ENCODE measurements at places on chromosomes 5 and 9.

GRCh38 chr9:69207503-69207902, 33.4 kb downstream of the TJP2 start:
- no peak for DNase-seq

GRCh38 chr5:180315762-180316212, 23.9 kb upstream of the MAPK9 start:
- no peak for DNase-seq

GRCh38 chr9:98172604-98173003, 19.8 kb downstream of the CORO2A start:
- DNase-seq = peak; percentile 75

- no peak for DNase-seq
These were observed 185.1 kb downstream of the ADAMTSL1 start for GRCh38 chr9:18658804-18659705.

DNA sequence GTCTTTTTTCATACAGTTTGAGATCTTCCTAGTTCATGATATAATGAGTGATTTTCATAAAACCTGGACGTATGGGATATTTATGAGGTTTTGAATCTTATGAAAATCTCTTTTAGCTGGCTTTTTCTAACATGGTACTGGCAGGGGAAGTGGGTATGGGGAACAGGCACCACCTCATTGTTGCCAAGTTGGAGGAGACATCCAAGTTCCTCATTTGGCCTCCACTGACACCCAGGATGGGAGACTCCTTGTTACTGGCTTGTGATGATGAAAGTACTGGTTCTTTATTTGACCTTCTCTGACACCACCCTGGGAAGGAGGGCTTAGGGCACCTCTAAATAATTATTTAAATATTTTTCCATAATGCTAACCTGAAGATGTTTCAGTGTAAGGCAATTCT, 4.0 kb upstream of the TNPO1 start:
- no peak for DNase-seq

DNA sequence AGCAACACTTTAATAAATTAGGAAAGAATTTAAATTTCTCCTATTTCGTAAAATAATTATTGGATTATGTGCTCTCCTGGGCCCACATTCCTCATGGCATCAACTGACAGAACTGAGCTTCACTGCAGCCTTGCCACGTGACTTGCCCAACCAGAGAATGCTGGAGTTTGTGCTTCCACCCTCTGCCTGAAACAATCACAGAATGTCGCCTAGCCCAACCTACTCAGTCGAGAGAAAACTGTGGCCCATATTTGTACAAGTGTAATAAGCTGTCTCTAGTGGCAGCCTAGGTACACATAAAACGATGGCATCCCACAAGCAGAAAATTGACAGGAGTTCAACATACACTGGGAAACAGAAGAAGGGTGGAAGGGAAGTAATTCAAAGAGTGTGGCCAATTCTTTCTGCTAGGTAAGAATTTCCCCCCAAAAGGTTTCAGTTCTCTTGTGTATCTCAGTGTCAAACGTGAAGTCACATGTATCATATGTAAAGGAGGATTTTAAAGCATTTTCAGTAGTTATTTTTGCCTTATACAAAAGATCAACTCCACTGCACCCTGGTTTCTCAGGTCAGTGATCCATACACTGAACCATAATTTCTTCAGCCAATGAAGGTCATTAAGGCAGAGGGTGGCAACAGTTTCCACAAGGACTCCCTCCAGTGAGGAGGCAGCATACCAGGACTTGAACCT, 41.7 kb downstream of the ZNF608 start:
- no peak for DNase-seq

- DNase-seq = no peak
These were observed 472.3 kb downstream of the HINT1 start for GRCh38 chr5:130692770-130693169.

All from NCI-H2107 (cell line).